ENCODE measurements at places on chromosomes 7 and 10. TPM values are rescaled to one million over a fixed set of nuclear protein-coding genes. Genes with fewer than 3 reads are reported as not detected.

SPDYE8 gene
- not detected for total RNA-seq

WNT2 gene
- not detected for total RNA-seq

DNA sequence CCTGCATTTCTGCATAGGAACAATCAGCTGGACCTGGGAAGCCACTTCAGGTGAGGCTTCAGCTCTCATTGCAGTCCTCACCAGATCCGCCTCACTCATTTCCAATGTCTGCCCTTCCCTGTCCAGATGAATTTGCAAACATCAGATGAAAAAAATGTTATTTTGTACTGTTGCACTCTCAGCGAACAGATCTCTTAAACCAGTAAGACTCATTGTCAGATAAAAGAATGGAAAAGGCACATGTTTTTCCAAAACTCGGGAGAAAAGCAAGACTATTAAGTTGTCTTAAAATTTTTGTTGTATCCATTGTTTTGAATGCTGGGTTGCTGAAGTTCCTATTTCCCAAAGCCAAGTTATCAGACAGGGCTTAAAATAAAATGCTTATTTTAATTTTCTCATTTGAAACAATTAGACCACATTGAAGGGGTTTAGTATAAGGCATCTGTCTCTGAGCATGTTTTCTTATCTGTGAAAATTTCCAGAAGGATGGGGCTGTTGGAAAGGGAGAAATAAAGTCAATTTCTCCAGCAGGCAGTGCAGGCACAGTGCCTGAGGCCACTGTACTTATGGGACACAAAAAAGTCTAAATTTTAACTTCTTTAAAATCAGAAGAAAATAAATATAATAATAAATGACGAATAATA, 396.8 kb downstream of the KCNMA1 start:
- no peak for ATAC-seq

TEX36 gene
- total RNA-seq: not detected

- ATAC-seq: peak; percentile 71
These were observed 21.2 kb downstream of the ZMIZ2 start for GRCh38 chr7:44769776-44770294.

PAPOLB gene
- 0.31 TPM for total RNA-seq

Data from gastroesophageal sphincter (tissue), 4 donors.